ENCODE measurements at places on chromosomes 4 and X.

DNA sequence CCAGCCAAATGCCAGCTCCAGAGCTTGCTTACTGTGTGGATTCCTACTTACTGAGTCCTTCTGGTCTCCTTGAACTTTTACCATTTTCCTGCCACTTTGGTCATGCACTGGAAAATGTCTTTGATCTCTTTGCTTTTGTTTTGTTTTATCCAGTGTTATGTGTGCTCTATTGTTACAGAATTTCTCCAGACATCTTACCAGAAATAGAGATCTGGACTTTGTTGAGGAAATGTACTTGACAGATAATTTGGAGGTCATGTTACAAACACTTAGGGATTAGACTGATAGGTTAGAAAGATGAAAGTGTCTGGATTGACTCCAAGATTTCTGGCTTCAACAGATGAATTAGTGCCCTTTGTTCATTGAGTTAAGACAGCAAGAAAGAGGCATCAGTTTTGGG is 5.7 kb upstream of the ZNF330 start:
- no peak for DNase-seq

DNA sequence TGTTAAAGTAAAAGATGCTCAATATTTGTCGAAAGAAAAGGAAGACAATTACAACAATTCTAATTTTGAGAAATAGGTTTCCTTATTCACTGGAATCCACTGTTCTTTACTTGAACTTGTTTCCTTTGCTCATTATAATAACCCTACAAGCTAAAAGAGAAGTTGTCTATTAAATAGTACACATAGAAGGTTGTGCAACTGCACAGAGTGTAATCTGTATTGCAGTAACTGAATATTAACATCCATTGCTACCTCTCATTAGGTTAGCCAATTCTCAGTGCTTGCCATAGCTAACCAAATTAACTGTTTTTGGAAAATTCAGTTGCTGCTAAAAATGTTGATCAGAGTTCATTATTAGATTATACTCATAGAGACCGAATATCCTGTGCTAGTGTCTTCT is 120.0 kb downstream of the PDLIM5 start:
- no peak for DNase-seq

GRCh38 chrX:50881028-50881427 is 29.5 kb upstream of the BMP15 start:
- DNase-seq = no peak

GRCh38 chr4:138961129-138961528 is 54.5 kb upstream of the NOCT start:
- DNase-seq = no peak

GRCh38 chr4:1414831-1415680 is 8.8 kb upstream of the NKX1-1 start:
- DNase-seq = peak; percentile 21

GRCh38 chr4:68489338-68489737 is 42.1 kb downstream of the TMPRSS11E start:
- DNase-seq = no peak

DNA sequence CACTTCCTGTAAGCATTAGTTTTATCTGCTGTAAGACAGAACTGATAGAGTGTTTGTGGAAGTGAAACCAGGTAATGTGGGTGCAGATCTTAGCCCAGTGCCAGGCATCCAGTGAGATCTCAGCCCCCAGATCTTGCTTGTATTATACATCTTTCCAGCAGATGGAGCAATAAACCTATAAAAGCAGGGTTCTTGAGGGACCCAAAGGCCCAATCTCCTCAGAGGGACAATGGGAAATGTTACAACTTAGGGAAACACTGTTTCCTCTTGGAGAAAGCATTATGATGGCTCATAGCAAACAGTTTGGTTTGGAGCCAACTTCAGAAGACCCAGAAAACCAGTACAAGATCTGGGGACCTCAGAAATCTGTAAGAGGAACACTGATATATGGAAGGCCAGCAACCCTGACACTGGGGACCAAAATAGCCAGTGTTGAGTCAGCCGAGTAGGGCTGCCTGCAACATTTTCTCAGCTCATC is 206.3 kb downstream of the SLC7A11 start:
- DNase-seq = no peak

- no peak for DNase-seq
These were observed 397.5 kb upstream of the PPP1R2C start for GRCh38 chrX:43175434-43175833.
